ENCODE measurements at places on chromosomes 12 and 14.

GRCh38 chr14:61106271-61106958 lies 125.4 kb downstream of the SLC38A6 start:
- no peak for DNase-seq

GRCh38 chr12:9606247-9606646 lies 1.5 kb downstream of the KLRB1 start:
- DNase-seq, result no peak

DNA sequence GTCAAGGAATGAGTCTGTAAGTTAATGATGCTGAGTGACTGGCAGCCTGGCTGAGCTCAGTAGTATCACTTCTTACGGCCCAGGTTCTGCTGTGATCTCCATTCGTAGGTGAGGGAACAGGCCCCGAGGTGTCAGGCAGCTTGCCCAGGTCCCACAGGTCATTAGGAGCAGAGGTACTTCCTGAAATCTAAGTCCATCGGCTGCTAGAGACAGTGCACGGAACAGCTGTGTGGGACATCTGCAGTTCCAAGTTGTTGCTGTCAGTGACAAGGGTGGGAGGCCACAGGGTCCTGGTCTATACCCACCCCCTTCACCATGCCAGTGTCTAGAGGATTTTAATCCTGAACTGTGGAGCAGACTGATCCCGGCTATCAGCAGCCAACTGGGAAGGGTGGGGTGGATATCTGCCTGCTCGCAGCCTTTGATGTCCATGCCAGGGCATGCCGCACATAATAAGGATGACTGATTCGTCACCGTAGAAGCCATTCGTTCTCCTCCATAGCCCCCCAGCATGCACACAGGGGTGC lies 82.3 kb upstream of the RIN3 start:
- DNase-seq, result no peak

DNA sequence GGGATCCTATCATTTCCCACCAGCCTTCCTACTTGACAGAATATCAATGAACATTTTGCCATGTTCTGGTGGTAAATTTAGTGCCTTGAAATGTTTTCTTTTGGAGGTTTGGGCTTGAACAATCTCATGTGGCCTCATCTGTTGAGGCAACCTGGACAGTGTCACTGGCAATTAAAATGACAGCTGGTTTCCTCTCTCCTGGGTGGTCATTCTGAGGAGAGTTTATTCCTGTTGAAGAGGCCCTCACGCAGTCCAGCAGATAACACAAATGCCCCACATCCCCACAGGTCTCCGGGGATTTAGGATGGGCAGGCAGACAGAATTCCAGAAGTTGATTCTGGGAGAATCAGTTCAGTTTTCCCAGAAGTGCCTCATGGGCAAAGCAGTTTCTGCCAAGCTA lies 41.9 kb downstream of the MMAB start:
- DNase-seq, result no peak

DNA sequence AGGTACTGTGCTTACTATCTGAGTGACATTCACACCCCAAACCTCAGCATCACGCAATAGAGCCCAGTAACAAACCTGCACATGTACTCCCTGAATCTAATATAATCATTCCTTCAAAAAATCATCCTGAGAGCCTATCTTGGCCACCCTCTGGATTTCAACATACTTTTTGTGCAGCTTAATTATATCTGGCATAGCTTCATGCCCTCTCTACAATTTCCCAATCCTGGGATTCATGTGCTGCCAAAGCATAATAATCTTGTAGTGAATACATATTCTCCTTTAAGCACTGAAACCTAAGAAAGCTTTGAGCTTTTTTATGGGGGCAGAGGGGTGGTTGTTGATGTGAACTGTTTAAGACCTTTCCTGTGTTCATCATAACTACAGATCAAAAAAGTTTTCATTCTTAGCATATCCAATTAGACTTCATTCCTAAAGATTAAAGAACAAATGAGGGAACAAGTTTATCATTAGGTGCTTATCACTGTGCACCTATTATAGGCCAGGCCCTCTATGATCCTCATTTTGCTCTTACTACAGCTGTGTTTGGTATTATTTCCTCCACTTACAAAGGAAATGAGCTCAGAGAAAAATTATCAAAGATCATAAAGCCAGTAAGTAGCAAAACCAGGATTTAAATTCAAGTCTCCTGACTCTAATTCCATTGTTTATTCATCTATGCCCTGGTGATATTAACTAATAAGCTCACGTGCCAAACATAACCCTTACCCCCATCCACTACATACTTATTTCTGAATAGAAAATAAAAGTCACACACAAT lies 51.2 kb downstream of the SINHCAF start:
- no peak for DNase-seq

DNA sequence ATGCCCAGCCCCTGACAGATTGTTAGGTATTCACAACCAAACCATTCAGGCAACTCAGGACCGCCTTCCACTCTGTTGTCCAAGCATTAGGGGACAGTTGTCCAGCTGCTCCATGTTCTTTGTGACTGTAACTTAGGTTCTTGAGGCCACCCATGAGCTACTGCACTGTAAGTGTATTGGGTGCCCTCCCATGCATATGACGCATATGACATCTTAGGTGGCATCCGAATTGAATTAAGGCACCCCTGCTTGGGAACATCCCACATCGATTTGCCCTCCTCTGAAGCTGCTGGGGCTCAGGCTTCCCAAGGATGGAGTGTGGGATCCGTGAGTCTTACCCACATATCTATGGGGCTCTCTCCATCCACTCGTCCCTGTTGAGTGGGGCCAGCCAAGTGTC lies 17.7 kb downstream of the RFLNA start:
- DNase-seq, result no peak

GRCh38 chr12:128672893-128673292 lies 150.9 kb downstream of the SLC15A4 start:
- DNase-seq, result no peak

DNA sequence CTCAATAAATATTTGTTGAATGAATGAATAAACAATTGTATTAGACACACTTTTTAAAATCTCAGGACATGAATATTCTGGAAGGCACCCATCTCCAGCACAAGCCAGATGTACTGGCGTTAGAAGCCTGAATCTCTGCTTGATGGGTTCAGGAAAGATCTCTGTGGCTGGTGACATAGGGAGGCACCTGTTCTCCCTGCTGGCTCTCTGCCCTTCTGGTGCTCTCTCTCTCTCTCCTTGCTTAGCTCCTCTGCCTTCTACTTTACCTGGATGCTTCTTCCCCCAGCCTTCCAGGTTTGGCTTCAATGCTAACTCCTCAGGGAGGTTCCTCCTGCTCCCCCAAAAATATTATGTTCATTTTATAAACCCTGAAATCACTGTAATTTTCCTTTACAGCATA lies 1.5 kb downstream of the CYP46A1 start:
- DNase-seq, result no peak

GRCh38 chr12:32561931-32562341 lies 117.2 kb upstream of the DNM1L start:
- no peak for DNase-seq

GRCh38 chr12:17276196-17276595 lies 670.2 kb upstream of the LMO3 start:
- no peak for DNase-seq

DNA sequence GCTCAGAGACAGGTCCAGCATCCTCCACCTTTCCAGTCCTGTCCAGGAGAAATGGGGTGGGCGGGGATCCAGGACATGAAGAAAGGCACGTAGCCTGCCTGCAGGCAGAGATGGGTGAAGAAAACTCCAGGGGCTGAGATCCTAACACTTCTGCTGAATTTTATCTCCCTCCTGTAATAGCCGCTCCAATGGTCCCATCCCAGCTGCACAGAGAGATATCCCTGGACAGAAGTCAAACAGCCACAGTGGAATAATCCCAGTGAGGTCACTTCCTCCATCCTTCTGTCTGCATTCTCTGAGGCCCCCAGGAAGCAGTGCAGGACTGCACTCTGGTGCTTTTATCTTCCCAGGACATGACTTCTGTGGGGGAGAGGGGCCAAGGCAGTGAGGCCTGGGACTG lies 26.3 kb downstream of the KRT18 start:
- no peak for DNase-seq

DNA sequence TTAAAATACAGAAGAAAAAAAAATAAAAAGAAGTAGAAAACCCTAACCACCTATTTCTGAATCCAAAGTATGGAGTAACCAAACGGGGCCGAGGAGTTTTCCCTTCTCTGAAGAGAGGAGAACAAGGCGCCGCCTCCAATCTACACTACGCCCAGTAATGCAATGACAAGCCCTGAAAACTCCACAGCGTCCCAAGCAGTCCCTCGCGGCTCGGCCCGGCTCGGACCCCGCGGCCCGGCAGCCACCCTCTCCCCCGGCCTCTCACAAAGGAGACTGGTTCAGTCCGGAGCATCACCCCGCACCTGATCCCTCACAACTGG lies 371 bp downstream of the CHD8 start:
- DNase-seq, result no peak

- DNase-seq, result no peak
Observed at GRCh38 chr12:131176926-131177325, 223.2 kb downstream of the ADGRD1 start.

DNA sequence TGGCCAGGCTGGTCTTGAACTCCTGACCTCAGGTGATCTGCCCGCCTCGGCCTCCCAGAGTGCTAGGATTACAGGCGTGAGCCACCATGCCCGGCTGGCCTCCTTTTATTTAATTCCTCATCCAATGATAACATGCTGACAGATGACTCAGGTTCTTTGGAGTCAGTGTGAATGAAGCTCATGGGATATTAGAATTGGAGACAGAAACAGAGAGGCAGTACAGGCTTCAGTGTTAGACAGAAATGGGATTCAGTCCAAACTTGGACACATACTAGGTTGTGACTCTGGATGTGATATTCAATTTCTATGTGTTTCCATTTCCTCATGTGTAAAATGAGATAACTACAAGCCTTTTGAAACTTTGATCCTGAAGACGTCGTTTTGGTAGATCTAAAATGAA lies 47.3 kb downstream of the PDE3A start:
- DNase-seq, result no peak

DNA sequence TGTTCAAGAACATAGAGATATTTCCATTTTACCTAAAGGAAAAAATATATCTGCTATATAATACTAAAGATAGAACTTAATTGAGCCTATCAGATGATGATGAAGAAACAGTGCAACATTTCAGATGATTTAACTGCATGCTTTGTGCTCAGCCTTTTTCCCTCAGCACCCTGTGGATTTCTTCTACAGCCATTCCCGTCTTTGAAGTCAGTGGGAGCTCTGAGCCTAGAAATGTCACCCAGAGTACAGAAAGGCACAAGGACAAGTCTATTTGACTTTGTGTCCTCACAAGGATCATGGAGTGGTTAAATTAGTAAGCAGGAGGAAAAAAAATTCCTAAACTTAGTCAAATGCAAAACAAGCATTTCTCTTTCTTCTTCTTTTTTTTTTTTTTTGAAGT lies 994.0 kb upstream of the FLRT2 start:
- DNase-seq, result no peak

- no peak for DNase-seq
Observed at GRCh38 chr14:68571928-68572525, 220.8 kb downstream of the ZFP36L1 start.

- no peak for DNase-seq
Observed at GRCh38 chr14:74429991-74430390, 4.0 kb upstream of the SYNDIG1L start.

GRCh38 chr12:104681012-104681690 lies 224.4 kb downstream of the CHST11 start:
- DNase-seq, result no peak

DNA sequence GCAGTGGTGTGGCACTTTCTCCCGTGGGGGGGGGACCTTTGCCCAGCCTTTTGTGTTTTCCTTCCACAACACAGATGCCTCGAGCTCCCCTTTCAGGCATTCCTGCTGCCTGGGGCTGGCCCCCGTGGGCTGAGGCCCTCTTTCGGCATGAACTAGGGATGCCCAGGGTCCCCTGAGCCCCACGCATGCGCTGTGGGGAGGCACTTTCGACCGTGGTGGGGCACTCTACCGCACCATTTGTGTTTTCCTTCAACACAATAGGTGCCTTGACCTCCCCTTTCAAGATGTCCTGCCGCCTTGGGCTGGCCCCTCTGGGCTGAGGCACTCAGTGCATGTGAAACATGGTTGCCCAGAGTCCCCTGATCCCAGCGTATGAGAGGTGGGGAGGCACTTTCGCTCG lies 363.7 kb downstream of the ALG10 start:
- no peak for DNase-seq

DNA sequence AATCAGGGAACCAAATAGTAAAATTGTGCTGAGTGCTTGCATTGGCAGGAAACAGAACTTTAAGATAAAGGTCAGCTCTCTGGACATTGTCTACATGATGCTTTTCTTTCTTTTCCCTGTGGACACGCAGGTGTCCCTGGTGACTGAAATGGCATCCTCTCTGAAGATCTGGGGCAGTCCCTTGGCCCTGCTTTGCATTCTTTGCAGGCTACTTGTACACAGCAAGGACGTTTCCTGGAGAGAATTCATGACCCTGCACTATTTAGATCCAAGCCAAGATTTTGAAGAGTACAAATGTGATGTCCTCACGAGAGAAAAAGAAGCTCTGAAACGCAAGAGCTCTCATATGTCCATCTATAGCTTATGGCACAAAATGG lies 11.3 kb upstream of the EDDM3A start:
- DNase-seq, result no peak

DNA sequence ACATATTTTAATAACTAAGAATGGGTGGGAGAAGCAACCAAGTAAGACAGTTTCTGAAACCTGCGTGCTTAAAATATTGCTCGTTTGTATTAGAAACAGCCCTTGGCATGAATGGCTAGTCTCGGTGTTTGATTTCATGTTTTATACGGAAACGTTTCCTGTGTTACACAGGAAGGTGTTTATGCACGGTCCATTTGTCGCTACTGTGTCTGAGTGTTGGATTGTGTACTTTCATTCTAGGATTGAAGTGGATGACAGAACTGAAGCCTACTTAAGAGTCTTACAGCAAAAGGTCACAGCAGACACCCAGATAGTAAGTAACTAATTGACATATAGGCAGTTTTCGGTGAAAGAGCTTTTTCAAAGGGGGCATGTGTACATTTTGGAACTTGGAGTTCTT lies 19.6 kb downstream of the PIWIL1 start:
- no peak for DNase-seq

DNA sequence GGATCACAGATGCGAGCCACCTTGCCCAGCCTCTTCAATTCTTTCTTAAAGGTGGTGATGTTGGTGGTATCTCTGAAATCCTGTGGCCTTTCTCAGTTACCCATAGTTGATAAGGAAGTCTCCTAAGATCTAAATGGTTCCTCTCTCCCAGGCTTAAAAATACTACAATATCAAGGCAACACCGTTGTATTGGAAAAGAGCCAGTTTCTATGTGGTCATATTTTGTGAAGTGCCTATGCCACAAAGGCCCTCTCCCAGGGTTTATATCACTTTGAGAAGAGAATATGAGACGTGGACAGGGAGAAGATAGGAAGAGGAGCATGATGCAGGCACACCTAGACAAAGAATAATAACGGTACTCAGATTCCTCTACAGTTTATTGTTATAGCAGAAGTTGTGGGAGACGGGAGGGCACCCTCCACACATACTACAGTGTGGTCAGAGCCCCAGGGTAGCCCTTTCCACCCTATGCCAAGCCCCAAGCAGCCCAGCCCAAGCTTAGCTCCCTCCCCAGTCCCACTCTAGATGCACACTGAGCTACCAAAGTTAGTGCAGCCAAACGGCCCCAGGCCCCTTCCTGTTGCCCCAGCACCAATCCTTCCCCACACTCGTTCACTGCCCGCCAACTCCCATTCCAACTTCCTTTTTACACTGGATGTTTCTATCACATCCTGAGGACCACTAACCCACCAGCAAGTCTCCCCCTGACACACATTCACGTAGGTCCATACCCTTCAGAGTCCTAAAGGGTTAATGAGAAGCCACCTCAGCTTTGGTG lies 8.3 kb downstream of the NDRG2 start:
- no peak for DNase-seq

GRCh38 chr14:77303417-77304156 lies 17.1 kb downstream of the POMT2 start:
- no peak for DNase-seq

All from left ventricle myocardium superior (tissue), 1 donor.